ENCODE measurements at places on chromosomes 2 and 18.

GRCh38 chr2:113930448-113930847 lies 40.6 kb downstream of the ACTR3 start:
- DNase-seq = no peak

DNA sequence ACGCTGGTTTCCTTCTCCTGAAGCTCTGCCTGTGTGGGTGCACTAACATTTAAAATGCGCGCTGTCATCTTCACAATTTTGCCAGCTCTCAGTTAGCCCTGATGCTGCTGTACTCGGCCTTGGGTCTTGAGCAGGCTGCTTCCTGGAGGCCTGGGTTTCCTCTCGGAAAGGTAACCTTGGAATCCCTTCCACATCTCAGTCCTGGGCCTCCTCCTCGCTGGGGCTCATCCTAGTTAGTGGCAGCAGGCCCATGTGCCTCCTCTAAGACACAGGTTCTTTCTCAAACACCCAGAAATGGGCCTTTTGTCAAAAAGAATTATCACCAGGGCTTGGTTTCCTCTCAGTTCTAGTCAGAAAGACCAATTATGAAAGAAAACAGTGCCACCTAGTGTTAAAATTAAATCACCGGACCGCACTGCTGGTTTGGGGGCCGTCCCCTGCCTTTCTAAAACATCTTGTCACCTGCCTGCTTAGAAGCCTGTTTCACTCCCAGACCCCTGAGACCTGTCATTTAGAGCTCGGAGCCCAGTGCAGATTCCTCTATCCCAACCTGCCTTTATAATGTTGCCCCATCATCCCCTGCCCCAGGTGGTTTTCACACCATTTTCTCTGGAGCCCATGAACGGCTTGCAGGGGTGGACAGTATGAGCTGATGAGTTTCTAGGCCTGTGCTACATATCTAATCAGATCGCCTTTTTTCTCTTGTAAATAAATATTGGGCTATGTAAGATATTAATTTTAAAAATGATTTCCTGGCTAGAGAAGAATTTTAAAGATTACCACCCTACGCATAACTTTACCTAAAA lies 42.4 kb downstream of the HK2 start:
- DNase-seq = no peak

GRCh38 chr2:137928547-137929518 lies 35.4 kb upstream of the HNMT start:
- no peak for DNase-seq

DNA sequence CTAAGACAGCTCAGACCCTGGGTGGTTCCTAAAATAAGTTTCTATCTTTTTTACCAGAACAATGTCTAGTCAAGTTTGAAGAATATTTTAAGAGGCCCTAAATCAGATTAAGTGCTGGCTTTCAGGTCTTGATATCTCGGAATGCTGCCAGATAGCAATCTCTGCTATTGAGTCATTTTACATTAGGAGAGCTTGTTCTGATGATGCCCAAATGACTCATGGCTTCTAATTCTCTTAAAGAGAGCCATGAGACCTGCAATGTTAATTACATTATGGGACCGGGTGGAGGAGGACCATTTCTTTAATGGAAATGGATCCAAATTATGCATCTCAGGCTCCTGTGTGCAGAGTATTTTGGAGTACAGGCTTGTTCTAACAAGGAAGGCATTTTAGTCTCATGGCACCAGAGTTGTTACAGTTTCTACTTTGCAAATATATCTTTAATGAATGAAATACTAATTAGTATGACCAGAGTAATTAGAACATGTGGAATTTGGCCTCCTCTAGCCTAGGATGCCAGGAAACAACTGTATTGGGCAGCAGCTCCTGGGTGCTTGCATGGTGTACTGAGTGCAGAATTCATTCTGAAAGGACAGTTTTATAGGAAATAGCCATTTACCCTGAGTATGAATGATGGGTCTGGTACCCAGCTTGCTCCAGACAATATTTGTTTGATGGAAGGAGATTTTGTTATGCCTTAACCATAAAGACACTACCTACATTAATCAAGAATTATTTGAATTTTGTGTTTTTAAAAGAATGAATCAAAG lies 94.0 kb upstream of the SULT1C3 start:
- DNase-seq = no peak

GRCh38 chr18:59220164-59220783 lies 316 bp downstream of the GRP start:
- DNase-seq = no peak

DNA sequence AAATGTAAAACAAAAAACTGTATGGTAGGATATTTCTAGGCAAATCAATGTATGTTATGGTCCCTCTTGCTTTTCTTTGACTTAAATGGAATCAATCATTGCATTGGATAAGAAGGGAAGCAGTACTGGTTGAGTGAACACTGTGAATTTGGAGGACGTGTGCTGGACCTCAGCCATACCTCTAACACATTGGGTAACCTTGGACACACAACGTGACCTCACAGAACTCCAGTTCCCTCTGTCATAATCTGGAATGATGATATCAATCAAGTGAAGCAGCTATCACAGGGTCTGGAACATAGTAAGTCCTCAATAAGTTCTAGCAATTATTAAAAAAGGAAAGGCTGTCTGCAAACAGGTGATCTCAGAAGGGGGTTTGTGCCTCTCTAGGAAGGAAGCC lies 474.9 kb upstream of the TCF4 start:
- no peak for DNase-seq

DNA sequence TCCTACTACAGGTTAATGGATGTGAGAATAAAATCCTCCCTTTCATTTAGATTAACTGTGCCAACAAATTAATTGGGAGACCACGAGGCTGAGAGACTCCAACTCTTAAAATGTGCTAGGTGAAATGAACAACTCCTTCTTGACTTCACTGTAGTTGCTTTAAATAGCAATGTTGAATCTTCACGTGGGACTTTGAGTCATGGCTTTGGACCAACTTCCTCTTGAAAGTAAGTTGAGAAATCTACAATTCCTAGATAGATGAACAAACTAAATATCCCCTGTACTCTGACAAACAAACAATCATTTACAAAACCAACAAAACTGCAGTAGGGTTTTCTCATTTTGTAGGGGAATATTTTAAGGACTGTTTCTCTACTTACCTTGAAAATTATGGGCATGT lies 291.9 kb upstream of the SPRED2 start:
- no peak for DNase-seq

DNA sequence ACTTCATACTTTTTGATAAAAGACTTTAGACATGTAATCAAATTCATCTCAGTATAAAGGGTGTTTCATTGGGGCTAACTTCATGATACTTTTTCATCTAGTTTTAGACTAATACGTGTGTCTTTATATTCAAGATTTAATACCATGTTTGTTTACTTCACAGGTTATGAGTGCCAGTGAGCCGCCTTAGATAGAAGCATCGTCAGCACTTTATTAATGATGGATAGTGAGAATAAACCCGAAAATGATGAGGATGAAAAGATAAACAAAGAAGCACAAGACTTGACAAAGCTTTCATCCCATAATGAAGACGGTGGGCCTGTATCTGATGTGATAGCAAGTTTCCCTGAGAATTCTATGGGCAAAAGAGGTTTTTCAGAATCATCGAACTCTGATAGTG lies 33.1 kb downstream of the ZNF407 start:
- no peak for DNase-seq

DNA sequence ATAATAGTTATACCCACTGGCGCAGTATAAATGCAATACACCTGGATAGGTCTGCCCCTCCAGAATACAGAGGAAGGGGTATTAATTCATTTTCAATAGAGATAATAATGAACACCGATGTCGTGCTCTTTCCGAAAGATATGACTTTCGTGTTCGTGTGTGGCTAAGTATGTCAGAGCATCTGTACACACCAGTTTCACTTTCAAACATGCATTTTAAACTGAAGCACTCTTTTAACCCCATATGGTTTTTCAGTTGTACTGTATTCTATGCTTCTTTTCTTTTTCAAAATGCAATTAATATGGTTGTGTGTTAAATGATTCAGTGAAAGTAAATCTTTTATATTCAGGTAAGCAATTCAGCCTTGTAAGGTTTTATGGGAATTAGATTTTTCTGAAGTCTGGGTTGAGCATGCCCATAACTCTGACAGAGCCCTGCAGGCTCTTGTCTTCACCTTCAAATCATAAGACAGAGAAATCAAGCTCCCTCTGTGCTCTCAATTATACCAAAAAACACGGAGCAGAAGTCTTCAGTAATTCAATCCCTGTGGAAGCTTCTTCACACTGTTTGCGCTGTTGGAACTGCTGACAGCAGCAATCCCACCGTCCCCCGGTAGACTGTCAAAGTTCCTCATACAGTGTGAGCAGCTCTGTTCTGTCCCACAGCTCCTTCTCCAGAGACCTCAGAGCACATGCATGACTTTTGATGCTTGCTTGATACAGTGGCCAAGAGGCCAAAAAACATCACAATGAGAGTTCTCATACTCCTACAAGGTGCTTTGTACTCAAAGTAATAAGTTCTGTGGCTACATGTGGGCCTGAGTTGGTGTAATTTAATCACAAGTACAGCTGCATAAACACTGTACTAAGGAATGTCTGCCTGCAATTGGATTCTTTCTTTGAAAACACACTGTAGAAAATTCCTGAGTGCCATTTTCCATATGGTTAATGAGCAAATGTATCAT lies 186.8 kb downstream of the ZNF521 start:
- no peak for DNase-seq

GRCh38 chr2:143674051-143674450 lies 544.8 kb downstream of the ARHGAP15 start:
- no peak for DNase-seq
